Fibroblast of skin of right quadriceps (primary cell): ENCODE measurements at places on chromosomes 3 and 15.

DNA sequence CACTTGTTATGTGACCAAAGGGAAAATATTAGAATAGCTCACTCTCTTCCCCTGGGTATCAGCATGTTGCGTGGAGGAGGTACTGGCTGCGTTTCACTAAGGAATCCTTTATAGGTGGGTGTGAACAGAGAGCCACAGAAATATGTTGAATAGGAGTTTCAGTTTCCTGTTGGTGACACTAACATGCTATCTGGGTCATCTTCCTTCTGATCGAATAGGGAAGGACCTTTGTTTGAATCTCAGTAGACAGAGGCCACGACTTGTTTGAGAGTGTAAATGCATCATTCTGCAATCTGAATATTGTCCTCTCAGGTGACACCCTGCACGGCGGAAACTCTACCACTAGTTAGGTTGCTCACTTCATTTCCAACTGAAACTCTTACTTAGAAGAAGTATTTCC, 157.9 kb upstream of the SLC2A2 start:
- DNase-seq = no peak

DNA sequence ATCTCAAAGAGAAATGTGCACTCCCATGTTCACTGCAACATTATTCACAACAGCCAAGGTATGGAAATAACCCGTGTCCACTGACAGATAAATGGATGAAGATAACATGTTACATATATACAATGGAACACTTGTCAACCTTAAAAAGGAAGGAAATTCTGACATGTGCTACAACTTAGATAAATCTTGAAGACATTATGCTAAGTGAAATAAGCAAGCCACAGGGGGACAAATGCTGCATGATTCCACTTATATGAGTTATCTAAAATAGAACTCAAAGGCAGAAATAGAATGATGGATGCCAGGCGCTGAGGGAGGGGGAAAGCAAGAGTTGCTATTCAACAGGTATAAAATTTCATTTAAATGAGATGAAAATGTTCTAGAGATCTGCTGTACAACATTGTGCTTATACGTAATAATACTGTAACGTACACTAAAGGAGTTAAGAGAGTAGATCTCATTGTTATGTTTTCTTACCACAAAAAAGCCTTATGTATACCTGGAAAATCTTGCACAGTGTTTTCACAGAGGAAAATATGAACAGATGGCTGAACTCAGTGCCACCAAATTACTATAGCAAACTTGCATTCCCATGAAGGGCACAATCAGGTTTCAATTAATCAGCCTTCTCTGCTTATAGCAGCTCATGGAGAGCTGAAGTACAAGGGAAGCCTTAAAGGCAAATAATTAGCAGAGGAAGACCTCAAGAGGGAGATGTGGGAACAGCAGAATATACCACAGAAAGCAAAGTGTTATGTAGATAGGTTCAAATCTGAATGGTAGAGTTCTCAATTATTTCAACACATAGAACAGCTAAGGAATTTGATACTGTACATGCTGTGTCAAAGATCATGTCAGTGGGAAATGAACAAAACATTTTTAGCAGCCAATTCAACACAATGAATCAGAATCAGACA, 8.1 kb upstream of the VPS39 start:
- DNase-seq = peak; percentile 1

DNA sequence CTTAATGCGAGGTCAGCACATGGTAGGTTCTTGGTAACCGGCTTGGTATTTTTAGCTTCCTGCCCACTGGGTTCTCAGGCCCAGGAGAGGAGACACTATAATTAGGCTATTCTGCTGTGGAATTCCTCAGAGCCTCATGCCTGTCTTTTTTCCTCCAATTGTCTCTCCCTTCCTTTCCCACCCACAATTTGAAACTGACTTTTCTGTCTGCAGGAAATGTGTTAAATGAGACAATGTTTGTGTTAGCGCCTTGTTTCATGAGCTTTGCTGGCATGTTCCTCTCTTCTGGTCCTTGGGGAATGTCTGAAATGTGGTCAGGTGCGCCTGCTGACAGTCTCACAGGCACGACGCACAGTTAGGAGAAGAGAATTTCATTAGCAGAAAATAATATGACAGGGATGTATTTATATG, 223.6 kb upstream of the CTNNB1 start:
- no peak for DNase-seq

DNA sequence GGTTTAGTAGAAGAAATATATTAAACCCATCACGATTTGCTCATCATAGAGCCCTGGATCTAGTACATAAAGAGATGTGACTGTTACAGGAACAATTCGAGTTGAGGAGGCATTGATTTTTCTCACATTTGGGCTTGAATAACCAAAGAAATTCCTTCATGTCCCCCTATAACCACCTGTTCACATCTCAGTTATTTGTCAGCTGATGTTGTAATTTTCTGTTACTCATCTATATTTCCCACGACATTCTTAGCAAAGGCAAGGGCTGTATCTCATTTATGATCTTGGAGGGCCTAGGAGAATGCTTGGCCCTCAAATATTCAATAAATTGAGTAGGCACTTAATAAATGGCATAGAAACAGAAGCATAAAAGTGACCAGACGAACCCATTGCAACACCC, 36.4 kb upstream of the GYG1 start:
- no peak for DNase-seq

GRCh38 chr3:192850451-192850981, 67.1 kb downstream of the MB21D2 start:
- peak; percentile 83 for DNase-seq

DNA sequence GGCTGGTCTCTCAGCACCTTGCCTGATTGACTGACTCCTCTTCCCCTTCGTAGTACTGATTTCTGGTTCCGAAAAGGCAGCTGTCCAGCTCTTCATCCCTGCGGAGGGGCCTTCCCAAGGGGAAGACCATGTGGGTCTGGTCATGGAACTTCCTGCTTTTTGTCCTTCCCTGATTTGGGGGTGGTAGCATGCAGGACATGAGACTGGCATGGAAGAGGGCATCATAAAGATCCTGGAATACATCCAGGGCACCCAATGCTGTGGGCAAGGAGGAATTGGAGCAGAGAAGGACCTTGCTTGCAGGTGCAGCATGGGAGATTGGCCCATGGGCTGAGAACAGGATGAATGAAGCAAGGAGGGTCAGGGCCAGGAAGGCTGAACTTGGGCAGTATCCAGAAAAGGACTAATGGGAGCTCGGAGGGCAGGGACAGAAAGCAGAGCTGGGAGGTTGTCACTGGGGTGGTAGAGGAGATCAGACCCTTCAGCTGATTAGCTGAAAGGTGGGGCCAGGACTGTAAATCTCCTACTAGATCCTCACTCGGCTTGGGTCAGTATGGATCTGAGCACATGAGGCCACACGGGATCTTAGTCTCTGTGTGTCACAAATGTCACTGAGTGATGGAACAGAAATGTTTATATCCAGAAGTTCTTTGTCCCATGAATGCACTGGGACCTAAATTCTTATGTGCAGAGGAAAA, 59.5 kb downstream of the AMOTL2 start:
- no peak for DNase-seq

DNA sequence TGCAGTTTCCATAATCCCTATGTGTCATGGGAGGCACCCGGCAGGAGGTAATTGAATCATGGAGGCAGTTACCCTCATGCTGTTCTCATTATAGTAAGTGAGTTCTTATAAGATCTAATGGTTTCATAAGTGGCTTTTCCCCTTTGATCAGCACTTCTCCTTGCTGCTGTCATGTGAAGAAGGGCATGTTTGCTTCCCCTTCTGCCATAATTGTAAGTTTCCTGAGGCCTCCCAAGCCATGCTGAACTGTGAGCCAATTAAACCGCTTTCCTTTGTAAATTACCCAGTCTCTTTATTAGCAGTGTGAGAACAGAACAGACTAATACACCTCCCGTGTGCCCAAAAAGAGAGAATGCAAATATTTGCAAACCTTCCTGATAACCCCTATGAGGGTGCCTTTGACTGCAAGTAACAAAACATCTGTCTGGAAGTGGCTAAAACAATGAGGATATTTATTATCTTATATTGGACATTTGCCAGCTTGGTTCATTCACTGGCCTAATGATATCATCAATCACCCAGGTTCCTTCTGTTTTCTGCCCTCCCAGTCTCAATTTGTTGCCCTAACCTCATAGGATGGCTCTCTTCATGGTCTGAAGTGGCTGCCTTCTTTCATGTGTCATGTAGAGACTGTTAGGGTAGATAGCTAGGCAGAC, 68.7 kb downstream of the BHLHE40 start:
- no peak for DNase-seq

DNA sequence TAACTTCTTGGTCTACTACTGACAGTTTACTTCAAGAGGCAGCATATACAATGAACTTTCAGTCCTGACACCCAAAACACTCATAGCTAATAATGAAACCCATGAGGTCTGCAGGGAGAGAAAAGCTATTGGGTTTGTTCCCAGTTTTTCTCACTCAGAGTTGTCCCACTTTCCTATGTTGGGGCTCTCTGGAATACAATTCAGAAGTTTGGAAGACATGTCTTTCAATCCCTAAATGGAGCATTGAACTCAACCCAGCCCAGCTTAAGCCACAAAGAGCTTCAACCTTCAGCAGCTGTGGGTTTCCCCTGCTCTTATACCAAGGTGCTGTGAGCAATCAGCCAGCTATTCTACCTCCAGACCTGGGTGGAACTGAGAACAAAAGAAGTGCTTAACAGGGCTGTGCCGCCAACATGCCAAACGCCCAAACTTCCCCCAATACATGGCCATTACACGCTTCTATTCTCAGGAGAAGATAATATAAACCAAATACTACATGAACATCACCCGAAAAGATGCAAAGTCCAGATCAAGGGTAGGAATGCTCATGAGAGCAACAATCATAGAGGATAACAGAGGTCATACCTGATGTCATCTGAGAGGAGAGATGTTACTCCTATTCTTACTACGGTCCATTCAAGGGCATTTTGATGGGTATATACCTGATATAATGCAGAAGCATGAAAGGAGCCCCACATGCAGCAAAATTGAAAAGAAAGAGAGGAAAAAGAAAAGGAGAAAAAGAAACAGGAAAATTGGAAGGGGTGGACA, 131.2 kb upstream of the TGFBR2 start:
- no peak for DNase-seq

- DNase-seq = no peak
Measured at GRCh38 chr3:65808407-65808806, 230.3 kb downstream of the MAGI1 start.

DNA sequence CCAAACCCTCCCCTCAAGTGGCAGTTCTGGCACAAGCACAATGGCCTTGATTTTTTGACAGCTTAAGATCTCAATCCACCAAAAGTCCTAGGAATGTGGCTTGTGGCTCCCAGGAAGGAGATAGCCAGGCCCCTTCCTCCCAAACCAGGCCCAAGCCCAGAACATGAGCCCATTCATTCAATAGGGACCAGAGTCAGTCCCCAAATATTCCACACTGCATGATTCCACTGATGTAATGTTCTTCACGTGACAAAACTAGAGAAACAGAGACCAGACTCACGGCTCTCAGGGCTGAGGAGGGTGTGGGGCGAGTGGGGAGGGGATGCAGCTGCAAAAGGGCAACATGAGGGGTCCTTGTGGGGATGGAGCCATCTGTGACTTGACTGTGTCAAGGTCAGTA, 25.5 kb downstream of the ABTB1 start:
- DNase-seq = no peak

DNA sequence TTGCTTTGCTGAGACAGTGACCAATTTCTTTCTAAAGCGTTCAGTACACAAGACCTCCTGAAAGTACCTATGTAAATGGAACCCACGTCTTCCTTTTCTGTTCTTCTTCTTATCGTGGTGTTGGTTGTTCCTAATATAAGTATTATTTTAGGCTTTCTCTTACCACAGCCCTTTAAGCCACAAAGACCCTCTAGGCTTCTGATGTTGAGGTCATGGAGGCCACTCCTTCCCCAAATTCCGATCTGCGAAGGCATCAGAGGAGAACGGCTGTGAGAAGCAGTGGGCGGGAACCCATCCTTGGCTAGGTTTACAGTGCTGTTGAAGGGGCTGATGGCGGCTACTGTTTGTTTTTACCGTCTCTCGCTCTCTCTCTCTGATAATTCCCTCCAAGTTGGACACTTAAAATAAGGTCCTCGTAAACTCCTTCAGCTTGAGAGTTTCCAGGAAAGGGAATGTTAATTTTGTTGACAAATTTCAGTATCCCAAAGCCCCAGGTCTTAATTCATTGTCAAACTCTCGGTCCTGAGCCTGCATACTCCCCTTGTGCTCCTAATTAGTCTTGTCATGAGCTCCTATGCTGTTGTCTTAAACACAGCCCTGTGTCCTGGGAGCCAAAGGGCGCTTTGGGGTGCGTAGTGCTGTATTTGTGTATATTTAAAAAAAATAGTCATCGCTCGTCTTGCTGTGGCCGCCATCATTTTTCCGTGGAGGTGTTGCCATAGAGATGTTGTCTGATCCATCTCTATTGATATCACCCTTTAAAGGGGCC, 178.8 kb downstream of the OPA1 start:
- no peak for DNase-seq
